T follicular helper cell (primary cell): ENCODE measurements at places on chromosomes 2 and 18.

DNA sequence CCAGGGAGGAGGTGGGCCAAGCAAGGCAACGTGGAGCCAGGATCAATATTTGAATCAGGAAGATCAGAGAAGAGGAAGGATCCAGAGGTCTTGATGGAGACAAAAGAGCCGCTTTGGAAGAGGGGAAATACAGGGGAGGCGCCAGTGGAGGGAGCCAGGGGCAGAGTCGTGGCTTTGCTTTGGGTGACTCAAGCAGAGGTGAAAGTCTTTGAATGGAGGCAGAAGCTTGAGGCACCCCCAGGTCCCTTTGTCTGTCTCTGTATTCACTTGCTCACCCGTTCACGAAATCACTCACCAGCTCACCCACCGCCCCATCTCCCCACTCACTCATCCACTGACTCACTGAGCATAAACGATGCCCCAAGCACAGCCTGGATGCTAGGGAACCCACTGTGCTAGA lies 134.1 kb downstream of the ACOXL start:
- no peak for DNase-seq

DNA sequence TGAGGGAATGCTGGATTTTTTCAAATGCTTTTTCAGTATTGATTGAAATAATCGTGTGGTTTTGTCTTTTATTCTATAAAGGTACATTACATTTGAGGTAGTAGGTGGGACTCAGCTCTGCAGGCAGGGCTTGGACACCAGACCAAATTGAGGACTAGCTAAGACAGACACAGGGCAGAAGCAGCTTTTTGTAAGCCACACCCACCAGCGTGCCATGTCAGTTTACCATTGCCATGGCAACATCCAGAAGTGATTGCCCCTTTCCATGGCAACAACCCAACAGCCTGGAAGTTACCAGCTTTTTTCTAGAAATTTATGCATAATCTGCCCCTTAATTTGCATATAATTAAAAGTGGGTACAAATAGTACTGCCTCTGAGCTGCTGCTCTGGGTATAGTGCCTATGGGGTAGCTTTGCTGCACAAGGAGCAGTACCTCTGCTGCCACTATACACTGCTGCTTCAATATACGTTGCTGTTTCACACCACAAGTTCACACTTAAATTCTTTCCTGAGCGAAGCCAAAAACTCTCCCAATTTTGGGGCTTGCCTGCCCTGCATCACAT lies 23.6 kb upstream of the VWA3B start:
- DNase-seq: no peak

DNA sequence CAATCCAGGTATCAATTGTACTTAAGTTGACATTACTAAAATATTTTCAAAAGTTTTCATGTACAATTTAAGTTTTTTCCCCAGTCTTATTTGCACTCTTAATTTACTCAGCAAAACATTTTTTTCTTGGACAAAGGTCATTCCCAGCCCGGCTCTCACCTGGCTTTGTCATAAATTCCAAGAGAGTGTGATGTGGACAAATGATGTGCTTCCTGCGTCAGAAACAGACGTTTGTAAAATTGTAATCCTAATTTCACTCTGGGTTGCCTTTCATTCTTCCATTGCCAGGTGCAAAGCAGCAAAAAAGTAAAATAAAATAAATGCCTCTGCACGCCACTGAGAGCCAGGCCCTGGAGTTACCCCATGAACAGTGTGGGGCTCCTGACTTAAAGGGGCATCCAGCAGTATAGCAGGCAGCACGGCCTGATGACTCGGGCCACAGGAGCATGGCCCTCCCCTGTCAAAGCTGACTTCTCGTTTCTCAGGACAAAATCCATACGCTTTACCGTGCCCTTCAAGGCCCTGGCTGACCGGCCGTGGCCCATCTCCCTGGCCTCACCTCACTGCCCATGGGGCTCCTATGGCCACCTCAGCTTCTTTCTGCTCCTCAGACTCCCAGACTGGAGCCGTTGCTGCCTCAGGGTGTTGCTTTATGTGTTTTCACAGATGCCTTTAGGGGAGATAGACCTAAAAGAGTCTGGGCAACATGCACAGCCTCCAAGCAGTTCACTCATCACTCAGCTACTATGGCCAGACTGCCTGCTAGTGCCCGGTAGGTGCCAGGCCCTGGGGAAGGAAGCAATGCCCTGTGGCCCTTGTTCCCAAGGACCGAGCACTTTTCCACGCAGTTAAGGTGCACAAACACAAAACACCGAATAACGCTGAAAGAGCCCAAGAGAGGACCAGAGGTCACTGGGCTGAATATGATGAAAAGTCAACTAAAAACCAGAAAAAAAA lies 7.6 kb upstream of the TMEM185B start:
- DNase-seq: no peak

DNA sequence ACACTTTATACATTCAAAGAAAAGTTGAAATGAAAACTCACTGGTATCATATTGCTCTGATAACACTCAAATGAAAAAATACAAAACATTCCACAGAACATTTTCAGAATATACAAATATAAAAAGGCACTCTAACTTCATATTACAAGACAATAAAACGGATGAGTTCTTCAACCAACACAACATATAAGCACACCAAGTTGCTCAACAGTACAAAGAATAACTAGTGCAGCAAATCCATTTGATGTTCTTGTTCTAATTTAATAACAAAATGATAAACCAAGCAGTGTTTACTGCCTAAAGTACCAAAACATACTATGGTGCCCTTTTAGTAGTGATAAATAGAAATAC lies 60.8 kb upstream of the PGAP1 start:
- DNase-seq: no peak

- DNase-seq: no peak
Observed at GRCh38 chr2:83342860-83343329, 1116.2 kb downstream of the SUCLG1 start.

DNA sequence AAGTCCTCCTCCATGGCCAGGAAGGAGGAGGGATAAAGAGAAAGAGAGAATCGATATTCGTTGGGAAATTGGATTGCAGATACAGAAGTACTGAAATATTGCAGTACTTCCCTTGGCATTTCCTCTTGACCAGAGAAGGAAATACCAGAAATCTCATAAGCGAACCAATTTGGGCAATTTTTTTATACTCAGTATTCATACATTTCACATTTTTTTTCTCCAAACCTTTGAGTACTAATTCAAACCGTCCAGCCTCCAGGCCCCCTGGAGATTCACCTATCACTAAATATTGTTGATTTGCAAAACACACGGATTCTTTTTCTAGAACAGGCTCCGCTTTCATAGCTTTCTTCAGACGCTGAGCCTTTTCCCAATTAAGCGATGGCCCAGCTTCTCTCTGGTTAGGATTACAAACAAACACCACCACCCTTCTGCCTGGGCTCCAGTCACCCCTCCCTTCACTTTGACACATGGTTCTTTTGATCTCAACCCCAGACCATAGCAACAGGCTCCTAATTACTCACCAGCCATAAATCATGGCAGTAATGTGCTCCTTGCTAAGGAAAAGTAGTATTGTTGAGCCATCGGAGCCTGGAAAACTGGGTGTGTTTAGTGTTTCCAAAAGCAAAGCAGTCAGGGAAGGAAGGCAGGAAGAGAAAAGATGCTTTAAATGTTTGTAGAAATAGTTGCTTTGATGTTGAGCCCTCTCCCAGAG lies 138.4 kb upstream of the CCDC68 start:
- no peak for DNase-seq

DNA sequence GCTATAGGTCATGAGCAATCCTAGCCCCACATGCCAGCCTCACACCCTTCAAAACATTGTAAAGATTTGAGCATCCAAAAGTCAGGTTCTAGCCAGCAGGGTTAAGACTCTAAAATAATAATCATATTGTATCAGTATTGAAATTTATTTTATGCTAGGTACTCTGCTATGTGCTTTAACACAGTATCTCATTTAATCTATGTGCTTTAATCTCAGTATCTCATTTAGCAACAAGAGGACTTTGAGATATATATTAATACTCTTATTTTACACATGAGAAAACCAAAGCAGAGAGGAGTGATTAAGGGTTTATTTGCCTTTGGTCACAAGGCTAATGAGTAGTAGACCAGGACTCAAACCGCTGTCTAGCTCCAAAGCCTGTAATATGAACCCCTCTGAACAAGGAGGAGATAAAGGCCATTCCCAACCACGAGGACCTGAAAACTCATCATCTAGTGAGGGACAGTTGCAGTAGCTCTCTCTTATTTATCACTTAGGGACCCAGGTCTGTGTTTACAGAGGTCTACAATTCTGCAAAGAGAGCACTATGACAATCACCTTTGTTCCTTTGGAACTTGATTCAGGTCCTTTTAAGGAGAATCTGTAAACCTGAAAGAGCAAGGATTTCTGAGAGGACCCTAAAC lies 116.5 kb upstream of the SERTAD2 start:
- DNase-seq: no peak

- DNase-seq: no peak
Observed at GRCh38 chr2:174083843-174084458, 118.8 kb upstream of the SP3 start.

DNA sequence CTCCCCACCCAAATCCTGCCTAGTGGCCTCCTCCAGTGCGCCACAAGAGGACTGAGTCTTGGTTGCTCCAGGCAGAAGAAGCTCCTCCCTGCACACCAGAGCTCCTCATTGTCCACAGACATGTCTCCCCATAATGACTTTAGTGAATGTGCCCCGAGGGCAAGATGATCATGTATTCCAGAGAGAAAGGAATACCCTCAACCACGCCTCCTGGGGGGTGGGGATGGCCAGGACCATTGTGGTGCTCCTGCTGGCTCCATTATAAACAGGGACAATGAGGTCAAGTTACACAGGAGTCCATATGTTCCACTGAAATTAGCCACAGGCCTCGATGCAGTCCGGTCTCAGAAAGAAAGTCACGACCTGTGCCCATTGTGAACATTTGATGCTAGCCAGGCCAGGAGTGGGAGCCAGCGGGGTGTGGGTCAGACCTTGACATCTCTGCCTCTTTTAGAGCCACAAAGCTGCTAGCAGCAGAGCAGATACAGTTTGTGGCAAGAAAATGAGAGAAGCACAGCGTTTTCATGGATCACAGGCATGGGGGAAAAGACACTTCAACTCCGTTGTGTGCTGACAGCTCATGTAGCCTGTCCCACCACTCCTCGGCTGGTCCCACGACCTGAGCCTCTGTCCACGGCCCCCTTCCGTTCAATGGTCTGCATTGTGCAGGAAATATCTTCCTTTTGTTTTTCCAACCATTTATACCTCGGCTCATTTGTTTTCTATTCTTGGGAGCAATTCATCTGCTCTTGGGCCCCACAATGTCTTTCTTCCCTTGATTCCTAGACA lies 70.7 kb upstream of the FZD7 start:
- no peak for DNase-seq

DNA sequence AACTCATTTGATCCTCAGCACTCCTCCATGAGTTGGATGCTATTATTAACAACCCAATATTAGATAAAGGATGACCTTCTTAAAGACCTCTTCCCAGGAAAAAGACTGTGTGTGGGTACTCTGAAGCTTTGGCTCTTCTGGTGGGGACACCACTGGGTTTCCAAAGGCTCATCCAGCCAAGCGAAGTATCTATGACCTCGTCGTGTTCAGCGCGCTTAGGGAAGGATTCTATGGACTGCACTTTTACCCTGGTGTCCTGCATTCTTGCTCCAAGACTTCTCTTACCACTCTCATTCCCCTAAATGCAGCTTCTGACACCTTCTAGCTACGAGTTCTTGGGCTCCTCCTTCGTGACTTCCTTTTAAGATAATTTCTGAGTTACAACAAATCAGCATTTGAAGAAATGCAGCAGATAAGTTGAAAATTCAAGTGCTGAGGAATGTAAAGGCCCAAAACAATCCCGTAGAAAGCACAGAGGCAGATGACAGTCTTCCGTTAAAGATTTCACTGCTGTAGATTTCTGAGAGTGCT lies 673 bp upstream of the HNMT start:
- DNase-seq: no peak

GRCh38 chr2:45789317-45789716 lies 137.8 kb downstream of the PRKCE start:
- DNase-seq: no peak

GRCh38 chr2:43480874-43481273 lies 115.0 kb downstream of the THADA start:
- no peak for DNase-seq

DNA sequence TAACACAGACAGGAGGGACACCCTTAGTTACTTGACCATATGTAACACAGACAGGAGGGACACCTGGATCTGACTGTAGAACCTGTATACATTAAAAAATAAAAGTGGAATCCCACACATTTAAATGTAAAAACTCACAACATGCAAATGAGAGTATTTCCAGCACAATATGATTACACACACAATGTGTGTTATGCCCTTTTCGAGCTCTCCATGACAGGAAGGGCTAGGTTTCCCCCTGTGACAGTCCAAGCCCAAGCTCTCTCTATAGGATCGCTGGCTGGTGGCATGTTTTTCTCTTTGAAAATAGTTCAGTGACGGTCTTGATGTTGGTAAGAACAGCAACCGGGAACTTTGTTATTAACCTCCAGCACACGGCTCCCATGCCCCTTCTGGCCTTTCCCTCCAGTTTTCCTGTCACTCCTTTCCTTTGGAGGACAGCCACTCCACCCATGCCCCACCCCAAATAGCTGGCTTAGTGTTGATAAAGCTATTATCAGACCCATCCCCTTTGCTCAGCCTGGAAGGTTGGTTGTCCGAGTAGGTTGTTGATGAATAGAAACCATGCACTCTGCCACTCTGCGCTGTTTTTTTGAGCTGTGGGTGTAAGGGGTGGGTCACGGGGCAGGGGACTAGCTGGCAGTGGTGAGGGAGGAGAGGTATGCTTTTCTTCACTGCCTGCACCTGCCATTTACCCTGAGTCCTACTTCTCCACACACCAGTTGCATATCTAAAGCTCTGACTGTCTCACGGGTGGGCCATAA lies 2.7 kb downstream of the RASGRP3 start:
- no peak for DNase-seq

DNA sequence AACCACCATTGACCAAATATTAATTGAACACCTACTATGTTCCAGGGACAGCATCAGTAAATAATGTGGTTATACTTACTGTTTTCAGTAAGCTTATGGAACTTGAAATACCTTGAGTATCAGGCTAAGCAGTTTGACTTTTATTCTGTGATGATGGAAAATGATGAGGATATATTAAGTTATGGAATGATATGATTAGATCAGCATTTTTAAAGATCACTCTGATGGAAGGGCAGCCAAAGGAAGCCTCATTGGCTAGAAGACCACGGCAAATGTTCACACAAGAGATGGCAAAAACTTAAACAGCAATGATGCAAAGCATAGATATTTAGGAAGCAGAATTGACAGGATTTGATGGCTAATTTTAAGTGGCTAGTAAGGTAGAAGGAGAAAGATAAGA lies 266.9 kb upstream of the DPP10 start:
- DNase-seq: no peak
